Thymus (tissue), 14 donors: ENCODE measurements at places on chromosomes 4 and X. TPM values are rescaled to one million over a fixed set of nuclear protein-coding genes. Genes with fewer than 3 reads are reported as not detected.

DNA sequence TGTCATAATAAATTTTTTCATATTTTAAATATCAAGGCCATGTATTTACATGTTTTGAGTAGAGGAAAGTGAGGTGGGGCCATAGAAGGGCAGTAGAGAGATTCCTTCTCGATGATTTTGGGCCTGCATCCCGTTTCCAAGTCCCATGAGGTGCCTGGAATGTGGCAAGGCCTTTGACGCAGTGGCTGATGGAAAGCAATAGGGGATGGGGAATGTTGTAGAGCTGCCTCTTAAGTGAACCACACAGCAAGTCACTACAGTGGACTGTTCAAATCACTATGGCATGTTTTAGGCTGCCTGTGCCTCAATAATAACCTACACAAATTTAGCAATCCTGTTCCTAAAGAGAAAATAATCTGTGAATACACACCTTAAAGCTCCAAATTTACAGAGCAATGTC lies 48.3 kb downstream of the ANXA5 start:
- H3K4me3 ChIP-seq, result no peak overlapping the region
- no peak overlapping the region for H3K27ac ChIP-seq
- no peak for DNase-seq
- H3K27me3 ChIP-seq, result no peaks in the 10 kb centered on the region

DNA sequence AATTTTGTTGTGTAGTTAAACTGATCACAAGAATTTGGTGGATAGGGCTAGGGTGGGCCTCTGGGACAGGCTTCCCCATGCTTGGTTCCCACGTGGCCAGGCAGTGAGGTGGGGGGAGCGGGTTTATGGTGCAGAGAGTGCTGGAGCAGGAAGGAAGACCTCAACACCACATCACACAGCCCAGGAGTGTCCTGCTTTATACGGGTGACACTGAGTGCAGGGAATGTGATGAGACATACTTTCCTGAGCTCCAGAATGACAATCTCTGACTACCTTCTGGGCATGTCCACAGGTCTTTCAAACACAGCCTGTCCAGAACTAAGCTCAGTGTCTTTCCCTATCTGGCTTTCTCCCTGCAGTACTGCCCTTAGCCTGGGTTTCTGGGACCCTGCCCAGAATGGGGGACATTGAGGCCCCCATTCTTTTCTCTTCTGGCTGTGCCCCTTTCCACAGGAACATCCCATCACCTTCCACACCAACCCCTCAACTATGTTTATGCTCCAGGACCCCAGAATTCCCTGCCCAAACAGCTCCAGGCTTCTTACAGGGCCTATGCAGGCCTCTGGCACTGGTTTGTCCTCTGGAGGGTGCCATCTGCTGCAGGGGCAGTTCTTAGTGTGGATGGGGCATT lies 36.5 kb upstream of the RASL11B start:
- no peaks in the 10 kb centered on the region for H3K27me3 ChIP-seq
- DNase-seq, result peak; percentile 5
- H3K36me3 ChIP-seq, result no peaks in the 10 kb centered on the region
- no peaks in the 10 kb centered on the region for H3K4me1 ChIP-seq
- H3K4me3 ChIP-seq, result no peak overlapping the region
- H3K27ac ChIP-seq, result no peak overlapping the region

Gene PAGE5
- polyA plus RNA-seq, result 0.32 TPM

DNA sequence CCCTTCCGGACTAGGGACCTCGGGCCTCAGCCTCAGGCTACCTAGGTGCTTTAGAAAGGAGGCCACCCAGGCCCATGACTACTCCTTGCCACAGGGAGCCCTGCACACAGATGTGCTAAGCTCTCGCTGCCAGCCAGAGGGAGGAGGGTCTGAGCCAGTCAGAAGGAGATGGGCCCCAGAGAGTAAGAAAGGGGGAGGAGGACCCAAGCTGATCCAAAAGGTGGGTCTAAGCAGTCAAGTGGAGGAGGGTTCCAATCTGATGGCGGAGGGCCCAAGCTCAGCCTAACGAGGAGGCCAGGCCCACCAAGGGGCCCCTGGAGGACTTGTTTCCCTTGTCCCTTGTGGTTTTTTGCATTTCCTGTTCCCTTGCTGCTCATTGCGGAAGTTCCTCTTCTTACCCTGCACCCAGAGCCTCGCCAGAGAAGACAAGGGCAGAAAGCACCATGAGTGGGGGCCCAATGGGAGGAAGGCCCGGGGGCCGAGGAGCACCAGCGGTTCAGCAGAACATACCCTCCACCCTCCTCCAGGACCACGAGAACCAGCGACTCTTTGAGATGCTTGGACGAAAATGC lies at the start of gene WAS:
Gene WAS (plus strand): TSS at position 389 of the 572 bp plus-strand sequence. CDS start 55 bp downstream, at position 444.
- H3K4me1 ChIP-seq, result peaks cover 16% of the 10 kb centered on the region
- no peaks in the 10 kb centered on the region for H3K27me3 ChIP-seq
- H3K27ac ChIP-seq, result peak within 1 kb of the TSS; percentile 69
- peaks cover 24% of the 10 kb centered on the region for H3K36me3 ChIP-seq
- H3K4me3 ChIP-seq, result peak within 1 kb of the TSS; percentile 70
- DNase-seq, result peak; percentile 84

Gene IL1RAPL1
- 0.02 TPM for polyA plus RNA-seq

DNA sequence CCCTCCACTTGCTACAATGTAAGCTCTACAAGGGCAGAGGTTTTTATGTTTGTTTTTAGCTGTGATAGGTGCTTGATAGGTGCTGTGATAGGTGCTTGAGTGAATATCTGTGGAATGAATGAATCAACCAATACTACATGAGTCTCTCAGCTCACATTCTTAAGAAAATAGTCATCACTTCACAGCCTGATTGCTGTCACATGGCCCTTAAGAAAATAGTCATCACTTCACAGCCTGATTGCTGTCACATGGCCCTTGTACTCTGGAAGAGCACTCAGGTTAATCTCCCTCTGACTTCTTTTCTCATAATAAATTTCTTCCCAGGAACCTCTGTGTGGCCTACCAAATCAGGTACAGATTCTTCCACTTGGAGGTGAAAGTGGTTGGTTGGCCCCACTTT lies 335.2 kb downstream of the TENM3 start:
- no peaks in the 10 kb centered on the region for H3K4me1 ChIP-seq
- no peak overlapping the region for H3K4me3 ChIP-seq
- H3K27ac ChIP-seq, result no peak overlapping the region

Gene USP51
- 2.1 TPM for polyA plus RNA-seq

DNA sequence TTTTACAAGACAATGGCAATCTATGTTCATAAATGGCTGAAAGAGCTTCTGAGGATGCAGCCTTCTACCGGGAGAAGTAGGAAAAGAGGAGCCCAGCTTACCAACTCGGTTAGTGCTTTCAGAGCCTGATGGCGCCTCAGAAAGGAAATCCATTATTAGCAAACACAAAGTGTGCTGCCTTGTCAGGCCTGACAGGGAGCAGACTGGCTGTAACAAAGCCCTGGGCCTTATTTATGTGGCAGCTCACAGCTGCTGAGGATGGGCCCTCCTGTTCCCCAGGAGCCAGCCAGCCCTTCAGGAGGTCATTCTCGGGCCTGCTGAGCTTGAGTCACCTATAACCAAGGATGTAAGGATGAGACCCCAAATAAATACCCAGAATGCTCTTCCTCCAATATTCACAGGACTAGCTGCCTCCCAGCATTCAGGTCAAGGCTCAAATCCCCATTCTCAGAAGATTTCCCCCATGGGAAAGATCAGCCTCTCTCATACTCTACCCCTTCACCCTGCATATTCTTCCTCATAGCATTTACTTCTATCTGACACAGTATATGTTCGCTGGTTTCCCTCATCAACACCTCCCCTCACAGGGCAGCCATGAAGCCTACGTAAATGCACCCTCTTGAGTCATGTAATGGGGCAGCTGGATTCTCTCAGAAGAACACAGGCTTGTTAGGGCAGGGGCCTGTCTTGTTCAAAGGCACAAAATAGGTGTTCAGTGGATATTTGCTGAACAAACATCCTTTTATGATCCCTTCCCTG lies 227.0 kb upstream of the RASGEF1B start:
- no peaks in the 10 kb centered on the region for H3K27me3 ChIP-seq
- DNase-seq, result no peak
- no peak overlapping the region for H3K4me3 ChIP-seq
- H3K36me3 ChIP-seq, result no peaks in the 10 kb centered on the region
- H3K27ac ChIP-seq, result no peak overlapping the region

DNA sequence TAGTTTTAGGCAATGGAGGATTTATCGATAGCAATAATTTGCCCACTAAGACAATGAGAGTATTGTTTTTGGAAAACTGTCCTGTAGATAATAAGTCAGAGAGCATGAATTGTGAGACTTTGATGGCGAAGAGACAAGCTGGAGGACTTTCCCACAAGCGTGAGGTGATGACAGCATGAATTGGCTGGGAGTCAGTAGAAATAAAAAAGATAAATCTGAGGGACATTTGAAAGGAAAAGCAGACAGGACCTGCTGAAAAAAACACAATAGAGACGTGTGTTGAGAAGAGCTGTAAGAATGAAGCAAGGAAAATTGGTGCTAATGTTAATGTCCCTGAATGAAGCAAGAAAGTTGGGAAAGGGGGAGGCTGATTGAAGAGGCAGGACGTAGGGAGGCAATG lies 233.5 kb downstream of the DCTD start:
- H3K4me1 ChIP-seq, result no peaks in the 10 kb centered on the region
- H3K4me3 ChIP-seq, result no peak overlapping the region
- H3K27ac ChIP-seq, result no peak overlapping the region
- no peaks in the 10 kb centered on the region for H3K27me3 ChIP-seq
- no peak for DNase-seq
- no peaks in the 10 kb centered on the region for H3K36me3 ChIP-seq

GRCh38 chr4:24056289-24056688 lies 166.4 kb upstream of the PPARGC1A start:
- no peak for DNase-seq
- no peak overlapping the region for H3K4me3 ChIP-seq
- H3K27ac ChIP-seq, result no peak overlapping the region
- no peaks in the 10 kb centered on the region for H3K27me3 ChIP-seq

GRCh38 chr4:80237992-80238391 lies 28.5 kb upstream of the FGF5 start:
- H3K27ac ChIP-seq, result no peak overlapping the region
- no peaks in the 10 kb centered on the region for H3K27me3 ChIP-seq
- no peaks in the 10 kb centered on the region for H3K36me3 ChIP-seq
- no peak overlapping the region for H3K4me3 ChIP-seq
- DNase-seq, result no peak
- H3K4me1 ChIP-seq, result no peaks in the 10 kb centered on the region

DNA sequence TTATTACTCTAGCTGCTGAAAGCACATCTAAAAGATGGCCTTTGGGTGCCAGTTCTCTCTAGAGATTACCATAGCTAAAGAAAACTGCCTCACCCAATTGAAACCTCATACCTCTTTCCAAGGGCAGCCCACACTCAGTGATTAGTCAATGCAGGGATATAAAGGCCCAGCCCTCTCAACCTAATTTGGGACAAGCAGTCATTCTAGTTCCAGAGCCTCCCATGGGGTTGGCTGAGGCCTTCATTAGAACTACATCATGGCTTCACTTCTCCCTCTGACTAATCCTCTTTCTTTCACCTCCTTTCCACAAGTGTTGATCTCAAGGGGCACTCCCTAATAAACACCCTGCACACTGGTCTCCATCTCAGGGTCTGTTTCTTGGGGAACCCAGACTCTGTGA lies 38.5 kb upstream of the C1GALT1C1 start:
- H3K36me3 ChIP-seq, result no peaks in the 10 kb centered on the region
- no peak overlapping the region for H3K27ac ChIP-seq
- no peak for DNase-seq
- H3K4me3 ChIP-seq, result no peak overlapping the region
- no peaks in the 10 kb centered on the region for H3K27me3 ChIP-seq

GRCh38 chrX:52574416-52575275 lies 57.8 kb upstream of the XAGE1B start:
- H3K27ac ChIP-seq, result no peak overlapping the region
- no peaks in the 10 kb centered on the region for H3K27me3 ChIP-seq
- H3K36me3 ChIP-seq, result no peaks in the 10 kb centered on the region
- DNase-seq, result peak; percentile 9
